ENCODE measurements at places on chromosomes 16 and 17.

DNA sequence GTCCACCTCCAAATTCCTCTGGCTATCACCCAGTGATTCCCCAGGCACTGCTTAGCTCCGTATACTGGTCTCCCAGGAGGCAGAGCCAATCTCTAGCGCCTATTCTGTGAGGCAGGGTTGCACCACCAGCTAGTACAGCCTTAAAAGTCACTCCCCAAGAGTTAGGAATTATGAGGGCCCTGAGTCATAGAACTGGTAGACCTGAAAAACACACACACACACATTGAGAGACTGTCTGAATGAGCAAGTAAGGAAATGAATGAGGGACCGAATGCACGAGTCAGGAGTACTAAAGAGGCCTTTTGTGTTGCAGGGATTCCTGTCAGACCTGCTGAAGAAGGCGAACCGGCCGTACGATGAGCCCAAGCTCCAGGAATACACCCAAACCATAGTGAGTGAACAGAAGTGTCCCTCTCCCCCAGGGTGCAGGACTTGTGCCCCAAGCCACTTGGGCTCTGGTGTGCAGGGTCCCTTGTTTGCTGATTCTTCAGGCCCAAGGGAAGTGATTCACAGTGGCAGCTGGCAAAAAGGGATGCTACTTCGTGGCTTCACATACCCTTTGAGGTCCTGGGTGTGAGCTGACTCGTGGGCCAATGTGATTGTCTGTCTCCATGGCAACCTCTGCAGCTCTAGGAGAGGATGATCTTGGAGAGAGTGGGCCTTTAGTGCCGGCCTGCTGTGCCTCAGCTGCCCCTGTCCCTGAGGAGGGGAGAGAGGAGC, 24.7 kb downstream of the CALB2 start:
- no peak for DNase-seq

DNA sequence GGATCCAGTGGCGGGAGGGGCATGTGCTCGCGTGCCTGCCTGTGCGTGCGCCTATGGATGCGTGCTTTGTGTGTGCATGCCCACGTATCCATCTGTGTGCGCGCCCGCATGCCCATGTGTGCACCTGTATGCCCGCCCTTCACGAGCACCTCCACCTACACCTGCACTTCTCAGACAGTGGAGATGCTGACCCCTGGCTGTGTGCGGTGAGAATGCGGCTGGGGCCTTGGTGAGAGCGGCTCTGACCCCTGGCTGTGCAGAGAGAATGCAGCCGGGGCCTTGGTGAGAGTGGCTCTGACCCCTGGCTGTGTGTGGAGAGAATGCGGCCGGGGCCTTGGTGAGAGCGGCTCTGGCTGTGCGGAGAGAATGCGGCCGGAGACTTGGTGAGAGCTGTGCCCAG, 33.9 kb downstream of the AXIN1 start:
- DNase-seq, result no peak

GRCh38 chr17:50170662-50171370, 5.0 kb downstream of the SGCA start:
- no peak for DNase-seq

- DNase-seq, result no peak
Measured at GRCh38 chr16:17827313-17827712, 356.6 kb upstream of the XYLT1 start.

DNA sequence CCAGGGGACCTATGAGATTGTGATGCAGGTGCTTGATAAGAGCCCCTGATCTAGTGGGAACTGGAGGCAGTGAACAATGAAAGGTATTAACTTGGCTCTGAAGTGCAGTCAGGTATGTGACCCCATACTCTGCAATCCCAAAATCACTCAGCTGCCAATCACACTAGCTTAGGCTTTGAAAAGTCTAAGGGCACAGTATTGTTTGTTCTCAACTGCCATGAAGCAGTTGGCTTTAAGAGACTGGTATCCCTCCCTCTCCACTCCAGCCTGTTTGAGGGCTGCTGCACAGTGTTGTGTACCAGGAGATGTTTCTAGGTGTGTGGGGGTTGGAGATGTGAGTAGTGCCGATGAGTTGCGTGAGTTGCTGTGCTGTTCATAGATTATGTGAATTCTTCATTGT, 2.4 kb downstream of the YPEL2 start:
- no peak for DNase-seq

DNA sequence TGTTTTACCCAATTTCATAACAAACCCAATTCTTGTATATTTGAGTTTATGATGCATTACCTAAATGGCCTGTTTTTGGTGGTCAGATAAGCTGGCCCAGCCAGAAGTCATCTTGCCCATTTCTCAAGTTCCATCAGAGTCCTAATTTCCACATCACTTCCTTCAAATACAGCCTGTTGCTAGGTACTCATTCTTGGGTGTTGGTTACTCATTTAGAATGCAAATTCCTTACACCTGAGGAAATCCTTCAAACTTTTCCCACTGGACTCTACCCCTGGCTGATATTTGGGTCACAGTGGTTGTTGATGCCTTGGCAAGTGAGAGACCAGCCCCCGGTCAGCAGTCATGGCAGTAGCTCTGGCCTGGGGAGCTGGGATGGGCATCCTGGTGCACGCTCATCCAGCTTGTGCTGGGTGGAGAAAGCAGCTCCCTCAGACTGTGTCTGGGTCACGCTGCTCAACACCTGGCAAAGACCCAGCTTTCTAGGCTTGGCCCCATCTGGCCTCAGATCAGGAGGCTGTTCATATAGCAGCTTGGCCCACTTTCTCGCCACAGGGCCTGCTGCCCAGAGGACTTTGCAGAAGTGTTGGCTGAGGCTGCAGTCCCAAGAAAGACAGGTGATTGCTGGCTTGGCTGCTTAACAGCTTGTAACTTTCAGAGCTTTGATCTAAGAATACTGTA, 25.8 kb downstream of the WSB1 start:
- DNase-seq, result no peak

- DNase-seq, result no peak
Measured at GRCh38 chr17:19750835-19751234, 2.7 kb upstream of the ALDH3A1 start.

DNA sequence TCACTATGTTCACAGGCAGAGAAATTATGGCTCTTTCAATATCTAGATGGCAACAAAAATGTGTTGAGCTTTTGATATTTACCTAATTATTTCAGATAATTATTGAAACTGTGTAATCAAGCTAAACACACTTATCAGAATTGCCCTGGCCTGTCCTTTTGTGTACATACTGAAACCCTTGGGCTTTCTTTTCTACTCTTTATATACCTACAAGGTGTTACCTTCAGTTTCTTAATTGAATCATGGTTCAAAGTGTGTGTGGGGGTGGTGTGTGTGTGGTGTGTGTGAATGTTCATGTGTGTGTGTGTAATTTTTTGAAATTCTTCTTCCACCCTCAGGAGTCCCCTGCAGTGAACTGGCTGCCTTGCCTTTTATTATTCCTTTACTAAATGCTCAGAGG, 506.8 kb upstream of the SOX9 start:
- DNase-seq, result no peak

- DNase-seq, result no peak
Measured at GRCh38 chr17:80349751-80350150, 65.2 kb upstream of the ENDOV start.

- DNase-seq, result no peak
Measured at GRCh38 chr16:4089251-4089810, 26.9 kb downstream of the ADCY9 start.

- DNase-seq, result no peak
Measured at GRCh38 chr17:18974407-18975149, 22.6 kb downstream of the SLC5A10 start.

- DNase-seq, result no peak
Measured at GRCh38 chr17:78759203-78759968, 22.7 kb downstream of the CYTH1 start.

DNA sequence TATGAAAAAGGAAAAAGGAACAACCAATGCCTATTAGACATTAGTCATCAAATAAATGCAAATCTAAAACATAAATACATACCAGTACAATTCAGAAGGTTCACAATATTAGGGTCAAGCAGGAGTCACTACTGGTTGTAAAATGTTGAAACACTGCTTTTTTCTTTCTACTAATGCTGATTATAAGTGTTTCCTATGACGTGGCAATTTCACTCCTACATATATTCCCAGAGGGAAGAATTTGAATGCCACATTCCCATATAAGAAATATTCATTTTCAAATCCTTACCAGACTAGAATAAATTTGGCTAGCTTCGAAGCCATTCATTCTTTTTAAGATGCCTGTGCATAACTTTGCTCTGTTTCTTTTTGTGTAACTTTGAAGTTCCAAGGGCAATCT, 2.6 kb upstream of the KRTAP9-2 start:
- no peak for DNase-seq

DNA sequence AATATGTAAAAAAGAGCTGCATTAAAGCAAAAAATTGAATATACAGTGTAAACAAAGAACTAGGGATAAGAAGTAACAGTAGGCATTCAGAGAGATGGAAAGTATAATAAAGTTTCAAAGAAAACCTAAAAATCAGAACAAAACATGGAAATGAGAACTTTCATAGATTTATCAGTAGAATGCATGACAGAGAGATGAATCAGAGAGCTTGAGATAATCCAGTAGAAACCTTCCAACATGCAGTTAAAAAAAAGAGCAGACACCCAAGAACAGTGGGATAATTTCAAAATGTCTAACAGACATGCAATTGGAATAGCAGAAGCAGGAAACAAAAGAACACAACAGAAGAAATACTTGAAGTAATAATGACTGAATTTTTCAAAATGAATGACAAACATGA, 1384.2 kb downstream of the CDH11 start:
- DNase-seq, result no peak

GRCh38 chr16:15708096-15708495, 58.1 kb downstream of the NDE1 start:
- DNase-seq, result no peak

DNA sequence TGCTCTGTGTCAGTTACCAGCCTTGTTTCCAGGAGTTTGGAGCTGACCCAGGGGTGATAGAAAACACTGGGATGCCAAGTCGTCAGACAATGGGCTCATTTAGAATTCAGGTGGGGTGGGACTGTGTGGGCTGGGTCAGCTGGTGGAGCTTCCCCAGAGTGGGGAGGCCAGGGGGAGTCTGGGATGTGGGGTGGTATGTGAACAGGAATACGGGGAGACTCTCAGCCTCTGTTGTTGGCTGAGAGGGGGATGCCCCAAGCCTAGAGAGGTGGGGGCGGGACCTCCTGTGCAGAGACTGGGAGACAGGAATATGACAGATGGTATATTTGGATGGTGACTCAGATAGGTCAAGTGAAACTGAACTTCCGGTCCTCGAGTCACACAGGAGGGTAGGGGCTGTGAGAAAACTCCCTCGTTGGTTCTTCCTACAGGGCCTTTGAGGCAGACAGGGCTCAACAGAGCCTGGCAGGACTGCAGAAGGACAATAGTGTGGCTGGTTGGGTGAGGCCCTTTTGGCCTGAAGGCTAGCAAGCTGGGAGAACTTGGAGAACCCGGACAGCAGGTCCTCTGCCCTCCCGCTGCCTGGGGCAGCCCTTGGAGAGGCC, 23.7 kb downstream of the CDH1 start:
- no peak for DNase-seq

- DNase-seq, result no peak
Measured at GRCh38 chr17:35731917-35732805, 722 bp downstream of the RASL10B start.

GRCh38 chr17:32269377-32269776, 3.7 kb downstream of the RHBDL3 start:
- no peak for DNase-seq

DNA sequence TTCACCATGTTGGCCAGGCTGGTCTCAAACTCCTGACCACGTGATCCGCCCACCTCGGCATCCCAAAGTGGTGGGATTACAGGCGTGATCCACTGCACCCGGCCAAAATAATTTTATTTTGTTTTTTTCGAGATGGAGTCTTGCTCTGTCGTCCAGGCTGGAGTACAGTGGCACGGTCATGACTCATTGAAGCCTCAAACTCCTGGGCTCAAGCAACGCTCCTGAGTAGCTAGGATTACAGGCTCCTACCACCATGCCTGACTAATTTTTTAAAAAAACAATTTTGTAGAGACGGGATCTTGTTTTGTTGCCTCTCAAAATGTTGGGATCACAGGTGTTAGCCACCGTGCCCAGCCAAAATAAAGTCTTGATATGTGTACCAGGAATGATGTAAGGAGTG, 2.4 kb upstream of the TTLL6 start:
- no peak for DNase-seq

- no peak for DNase-seq
Measured at GRCh38 chr16:22659933-22660332, 149.2 kb downstream of the NPIPB5 start.

DNA sequence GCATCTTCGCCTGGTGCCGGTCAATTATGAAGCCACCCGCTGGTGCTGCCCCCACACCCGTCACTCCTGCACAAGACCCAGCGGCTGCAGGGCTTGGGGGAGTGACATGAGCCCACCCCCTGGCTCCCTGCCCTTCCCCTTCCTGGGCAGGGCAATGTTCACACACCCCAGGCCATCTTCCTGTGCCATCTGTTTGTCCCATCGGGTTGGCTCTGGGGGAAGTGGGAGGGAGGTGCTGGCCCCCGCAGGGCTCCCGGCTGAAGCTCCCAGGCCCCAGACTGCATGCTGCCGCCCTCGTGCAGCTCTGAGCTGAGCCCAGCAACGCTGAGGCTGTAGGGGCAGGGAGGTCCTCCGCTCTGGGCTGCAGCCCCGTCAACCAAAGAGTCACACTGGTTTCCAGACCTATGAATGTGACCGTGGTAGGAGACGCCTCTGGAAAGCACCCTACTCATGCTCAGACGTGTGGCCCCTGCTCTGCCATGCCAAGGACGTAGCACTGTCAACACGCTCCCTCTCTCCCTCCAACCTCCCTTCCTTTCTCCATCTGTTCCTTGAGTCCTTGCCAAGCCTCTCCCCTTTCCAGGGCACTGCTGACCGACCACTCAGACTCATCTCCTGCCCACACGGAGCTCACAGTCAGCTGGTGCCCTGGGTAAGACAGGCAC, 140.4 kb downstream of the ENGASE start:
- DNase-seq, result no peak

DNA sequence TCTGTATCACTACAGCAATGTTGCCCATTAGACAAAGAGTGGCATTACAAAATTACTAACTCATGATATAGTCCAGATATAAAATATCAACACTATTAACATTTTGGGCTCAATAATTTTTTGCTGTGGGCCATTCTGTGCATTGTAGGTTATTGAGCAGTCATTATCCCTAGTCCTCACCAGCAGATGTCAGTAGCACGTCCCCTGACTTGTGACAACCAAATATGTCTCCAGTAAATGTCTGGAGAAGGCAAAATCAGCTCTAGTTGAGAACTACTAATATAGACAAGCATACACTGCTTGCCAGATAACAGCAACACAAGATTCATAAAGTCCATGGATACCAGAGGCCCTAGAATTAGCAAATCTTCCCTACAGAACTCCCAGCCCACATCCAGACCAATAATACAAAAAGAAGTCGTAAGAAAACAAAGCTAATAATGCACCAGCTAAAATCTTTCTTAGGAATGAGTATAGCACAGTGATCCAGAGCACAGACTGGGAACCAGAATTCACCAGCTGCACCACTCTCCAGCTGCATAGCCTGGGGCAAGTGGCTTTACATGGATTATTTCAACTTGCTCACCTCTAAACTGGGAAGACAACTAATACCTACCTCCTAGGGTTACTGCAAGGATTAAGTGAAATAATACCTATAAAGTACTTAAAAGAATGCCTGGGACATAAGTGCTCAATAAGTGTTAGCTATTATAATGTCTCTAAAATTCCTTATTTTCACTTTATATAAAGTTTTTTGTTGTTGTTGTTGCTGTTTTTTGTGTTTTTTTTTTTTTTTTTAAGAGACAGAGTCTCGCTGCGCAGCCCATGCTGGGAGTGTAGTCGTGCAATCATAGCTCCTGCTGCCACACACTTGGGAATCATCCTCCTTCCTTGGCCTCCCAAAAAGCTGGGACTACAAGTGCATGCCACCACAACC, 23.7 kb downstream of the HELZ start:
- no peak for DNase-seq

GRCh38 chr16:3101018-3101840, 2.1 kb upstream of the ZSCAN10 start:
- DNase-seq, result no peak
